D721Med (cell line): ENCODE measurements at places on chromosomes 13 and 19.

DNA sequence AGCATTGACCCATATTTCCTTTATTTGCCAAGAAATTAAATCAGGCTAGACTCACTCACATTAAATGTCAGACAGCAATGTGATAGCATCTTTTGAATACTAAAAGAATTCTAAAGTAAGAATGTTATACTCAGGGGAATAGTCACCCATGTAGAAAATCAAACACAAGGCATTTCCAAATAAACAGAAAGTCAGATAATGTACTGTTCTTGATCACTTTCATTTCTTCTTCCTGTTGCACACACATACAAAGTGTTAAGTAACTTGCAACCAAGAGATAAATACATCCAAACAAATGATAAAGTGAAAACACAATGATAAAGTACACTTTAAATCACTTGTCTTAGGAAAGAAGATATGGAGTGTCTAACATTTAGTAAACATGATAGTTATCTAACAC, 1366.6 kb upstream of the MIR17HG start:
- no peak for DNase-seq

- no peak for DNase-seq
These were observed 154.3 kb downstream of the FGF9 start for GRCh38 chr13:21825186-21825585.

DNA sequence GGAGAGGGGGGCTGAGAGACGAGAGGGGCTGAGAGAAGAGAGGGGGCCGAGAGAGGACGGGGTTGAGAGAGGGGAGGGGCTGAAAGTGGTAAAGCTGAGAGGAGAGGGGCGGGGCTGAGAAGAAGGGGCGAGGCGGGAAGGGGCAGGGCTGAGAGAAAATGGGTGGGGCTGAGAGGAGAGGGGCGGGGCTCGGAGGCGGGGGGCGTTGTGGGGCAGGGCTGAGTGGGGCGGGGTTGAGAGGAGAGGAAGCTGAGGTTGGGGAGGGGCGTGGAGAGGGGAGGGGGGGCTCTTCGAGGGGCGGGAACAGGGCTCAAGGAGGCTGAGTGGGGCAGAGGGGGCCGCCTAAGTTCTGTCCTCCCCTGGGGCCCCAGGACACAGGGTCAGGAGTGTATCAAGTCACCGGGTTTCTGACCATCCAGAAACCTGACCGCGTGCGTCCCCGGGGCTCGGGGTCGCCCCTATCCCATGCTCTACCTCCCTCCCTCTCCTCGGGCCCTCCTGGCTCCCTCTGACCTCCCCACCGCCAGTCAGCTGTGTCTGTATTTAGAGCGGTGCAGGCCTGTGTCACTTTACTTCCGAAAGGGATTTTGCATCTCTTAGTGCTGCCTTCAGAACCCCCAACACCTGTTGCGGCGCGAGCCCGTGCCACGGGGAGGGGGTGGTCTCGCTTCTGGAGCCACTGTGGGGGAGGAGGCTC, 38.6 kb upstream of the SEMA6B start:
- peak; percentile 77 for DNase-seq

DNA sequence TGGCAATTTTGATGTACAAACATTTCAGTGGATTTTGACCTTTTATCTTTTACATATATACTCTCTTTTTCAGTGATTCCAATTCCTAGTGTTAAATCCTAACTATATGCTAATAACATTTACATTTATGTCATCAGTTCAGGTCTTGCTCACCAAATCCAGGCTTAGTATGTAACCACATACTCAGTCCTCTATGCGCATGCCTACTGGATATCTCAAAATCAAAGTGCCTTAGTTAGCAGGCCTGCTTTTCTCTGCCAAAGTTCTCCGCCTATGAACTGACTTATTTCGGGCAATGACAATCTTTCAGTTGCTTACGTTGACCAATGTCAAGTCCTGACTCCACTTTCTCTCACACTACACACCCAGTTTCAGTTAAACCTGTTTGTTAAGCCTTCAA, 478.5 kb upstream of the SLITRK1 start:
- no peak for DNase-seq

- DNase-seq = no peak
These were observed 10.2 kb upstream of the ANKRD10 start for GRCh38 chr13:110925023-110925612.

DNA sequence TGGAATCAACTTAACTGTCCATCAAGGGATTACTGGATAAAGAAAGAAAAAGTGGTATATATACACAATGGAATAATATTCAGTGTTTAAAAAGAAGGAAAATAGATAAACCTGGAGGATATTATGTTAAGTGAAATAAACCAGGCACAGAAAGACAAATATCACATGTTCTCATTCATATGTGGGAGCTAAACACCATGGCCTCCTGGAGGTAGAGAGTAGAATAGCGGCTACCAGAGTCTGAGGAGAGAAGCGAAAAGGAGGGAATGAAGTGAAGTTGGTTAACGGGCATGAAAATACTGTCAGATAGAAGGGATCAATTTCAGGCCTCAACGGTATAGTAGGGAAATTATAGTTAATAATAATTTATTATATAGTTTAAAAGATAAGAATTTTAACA, 147.5 kb upstream of the OBI1 start:
- no peak for DNase-seq

DNA sequence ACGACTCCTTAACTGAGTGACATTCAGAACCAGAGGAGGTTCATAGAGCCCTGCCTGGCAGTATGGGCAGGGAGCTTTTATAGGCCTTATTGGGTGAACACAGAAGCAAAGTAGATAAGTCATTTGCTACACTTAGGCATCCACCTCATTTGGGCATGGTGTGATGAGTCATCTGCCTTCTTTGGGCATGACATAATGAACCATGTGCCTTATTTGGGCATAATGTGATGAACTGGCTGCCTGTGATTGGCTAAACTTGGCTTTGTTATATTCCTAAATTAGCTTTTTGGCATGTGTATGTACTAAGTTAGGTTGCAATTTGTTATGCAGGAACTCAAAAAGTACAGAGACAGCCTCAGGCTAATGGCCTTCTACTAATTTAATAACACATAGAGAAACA, 2210.2 kb upstream of the PCDH20 start:
- no peak for DNase-seq

DNA sequence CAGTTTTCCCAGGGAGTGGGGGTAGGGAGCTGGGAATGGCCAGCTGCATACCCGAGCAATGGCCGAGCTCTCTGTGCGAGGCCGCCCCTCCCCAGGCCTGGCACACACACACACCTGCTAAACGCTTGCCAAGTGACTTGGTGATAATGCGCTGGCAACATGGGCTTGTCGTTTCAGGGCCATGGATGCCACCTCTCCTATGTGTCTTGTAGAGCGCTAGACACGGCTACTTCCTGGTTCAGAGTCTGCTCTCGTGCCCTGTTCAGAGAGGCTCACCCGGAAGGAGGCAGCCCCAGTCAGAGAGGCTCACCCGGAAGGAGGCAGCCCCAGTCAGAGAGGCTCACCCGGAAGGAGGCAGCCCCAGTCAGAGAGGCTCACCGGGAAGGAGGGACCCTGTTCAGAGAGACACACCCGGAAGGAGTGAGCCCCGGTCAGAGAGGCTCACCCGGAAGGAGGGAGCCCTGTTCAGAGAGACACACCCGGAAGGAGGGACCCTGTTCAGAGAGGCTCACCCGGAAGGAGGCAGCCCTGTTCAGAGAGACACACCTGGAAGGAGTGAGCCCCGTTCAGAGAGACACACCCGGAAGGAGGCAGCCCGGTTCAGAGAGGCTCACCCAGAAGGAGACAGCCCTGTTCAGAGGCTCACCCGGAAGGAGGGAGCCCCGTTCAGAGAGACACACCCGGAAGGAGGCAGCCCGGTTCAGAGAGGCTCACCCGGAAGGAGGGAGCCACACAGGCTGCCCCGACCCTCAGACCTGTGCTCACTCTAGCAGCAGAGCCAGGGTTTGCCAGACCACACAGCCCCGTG, 4.2 kb downstream of the ADPRHL1 start:
- no peak for DNase-seq

GRCh38 chr13:20873348-20873747, 29.2 kb downstream of the XPO4 start:
- no peak for DNase-seq

- no peak for DNase-seq
These were observed 5.3 kb downstream of the DYRK1B start for GRCh38 chr19:39828654-39829032.

- DNase-seq = no peak
These were observed 56.6 kb downstream of the GPC6 start for GRCh38 chr13:93283255-93283654.

DNA sequence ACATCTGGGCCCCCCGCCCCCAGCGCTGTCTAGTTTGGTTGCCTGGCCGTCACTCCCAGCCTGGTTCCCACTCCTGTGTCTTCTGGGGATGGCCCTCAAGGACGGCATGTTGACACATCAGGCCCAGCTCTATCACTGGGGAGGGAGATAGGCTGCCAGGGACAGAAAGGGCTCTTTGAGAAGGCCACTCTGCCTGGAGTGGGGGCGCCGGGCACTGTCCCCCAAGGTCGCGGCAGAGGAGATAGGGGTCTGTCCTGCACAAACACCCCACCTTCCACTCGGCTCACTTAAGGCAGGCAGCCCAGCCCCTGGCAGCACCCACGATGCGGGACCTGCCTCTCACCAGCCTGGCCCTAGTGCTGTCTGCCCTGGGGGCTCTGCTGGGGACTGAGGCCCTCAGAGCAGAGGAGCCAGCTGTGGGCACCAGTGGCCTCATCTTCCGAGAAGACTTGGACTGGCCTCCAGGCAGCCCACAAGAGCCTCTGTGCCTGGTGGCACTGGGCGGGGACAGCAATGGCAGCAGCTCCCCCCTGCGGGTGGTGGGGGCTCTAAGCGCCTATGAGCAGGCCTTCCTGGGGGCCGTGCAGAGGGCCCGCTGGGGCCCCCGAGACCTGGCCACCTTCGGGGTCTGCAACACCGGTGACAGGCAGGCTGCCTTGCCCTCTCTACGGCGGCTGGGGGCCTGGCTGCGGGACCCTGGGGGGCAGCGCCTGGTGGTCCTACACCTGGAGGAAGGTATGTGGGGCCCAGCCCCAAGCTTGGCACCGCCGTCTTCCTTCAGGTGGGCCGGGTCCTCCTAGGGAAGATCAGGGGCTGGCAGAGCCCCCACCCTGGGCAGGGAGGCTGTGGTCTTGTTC, at the start of gene AMH:
AMH (plus strand) TSS at position 314 of the 857 bp plus-strand sequence; CDS start at position 324, 10 bp downstream.
- DNase-seq = no peak

DNA sequence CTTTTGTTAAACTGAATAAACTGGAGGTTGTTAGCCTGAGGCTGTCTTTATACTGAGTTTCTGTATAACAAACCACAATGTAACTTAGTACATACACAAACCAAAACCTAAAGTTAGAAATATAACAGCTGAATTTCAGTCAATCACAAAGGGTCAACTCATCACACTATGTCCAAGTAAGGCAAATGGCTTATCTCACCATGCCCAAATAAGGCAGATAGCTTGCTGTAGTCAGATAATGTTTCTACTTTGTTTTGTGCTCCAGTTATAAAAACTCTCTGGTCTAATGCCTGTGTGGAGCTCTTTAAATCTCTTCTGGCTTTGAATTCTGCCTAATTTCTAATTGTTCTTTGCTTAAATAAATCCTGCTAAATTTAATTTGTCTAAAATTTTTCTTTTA, 1323.4 kb upstream of the ATXN8OS start:
- DNase-seq = no peak

GRCh38 chr19:17796013-17796837, 1.3 kb downstream of the B3GNT3 start:
- DNase-seq = no peak

DNA sequence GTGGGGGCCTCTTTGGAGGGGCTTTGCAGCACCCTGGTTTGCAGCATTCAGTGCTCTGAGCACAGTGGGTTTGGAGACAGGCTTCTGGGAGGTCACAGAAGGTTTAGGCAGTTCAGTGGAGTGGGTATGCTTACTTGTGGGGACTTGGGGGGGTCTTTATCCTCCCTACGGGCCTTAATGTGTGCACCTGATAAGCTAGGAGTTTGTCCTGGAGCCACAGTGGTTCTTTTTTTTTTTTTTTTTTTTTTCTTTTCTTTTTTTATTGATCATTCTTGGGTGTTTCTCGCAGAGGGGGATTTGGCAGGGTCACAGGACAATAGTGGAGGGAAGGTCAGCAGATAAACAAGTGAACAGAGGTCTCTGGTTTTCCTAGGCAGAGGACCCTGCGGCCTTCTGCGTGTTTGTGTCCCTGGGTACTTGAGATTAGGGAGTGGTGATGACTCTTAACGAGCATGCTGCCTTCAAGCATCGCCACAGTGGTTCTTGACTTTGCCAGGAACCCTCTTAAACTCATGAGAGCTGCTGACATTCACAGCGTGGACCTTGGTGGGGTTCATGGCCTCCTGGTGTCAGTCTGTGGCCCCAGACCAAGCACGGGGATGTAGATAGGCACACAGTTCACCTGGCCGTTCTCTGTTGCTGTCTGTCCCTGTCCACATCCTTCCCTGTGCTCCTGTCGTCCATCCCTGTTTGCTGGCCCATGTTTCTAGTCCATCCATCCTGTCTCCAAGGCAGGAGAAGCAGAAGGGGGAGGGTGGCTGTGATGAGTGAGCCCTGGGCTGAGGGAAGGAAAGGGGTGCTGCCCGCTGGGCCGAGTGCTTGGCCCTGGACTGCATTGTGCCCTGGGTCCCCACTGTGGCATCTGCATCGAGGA, 2.7 kb downstream of the EGLN2 start:
- no peak for DNase-seq

GRCh38 chr19:47848823-47849473, 10.1 kb upstream of the TPRX2 start:
- DNase-seq = no peak

GRCh38 chr13:68810660-68811059, 1297.0 kb upstream of the ATXN8OS start:
- no peak for DNase-seq

DNA sequence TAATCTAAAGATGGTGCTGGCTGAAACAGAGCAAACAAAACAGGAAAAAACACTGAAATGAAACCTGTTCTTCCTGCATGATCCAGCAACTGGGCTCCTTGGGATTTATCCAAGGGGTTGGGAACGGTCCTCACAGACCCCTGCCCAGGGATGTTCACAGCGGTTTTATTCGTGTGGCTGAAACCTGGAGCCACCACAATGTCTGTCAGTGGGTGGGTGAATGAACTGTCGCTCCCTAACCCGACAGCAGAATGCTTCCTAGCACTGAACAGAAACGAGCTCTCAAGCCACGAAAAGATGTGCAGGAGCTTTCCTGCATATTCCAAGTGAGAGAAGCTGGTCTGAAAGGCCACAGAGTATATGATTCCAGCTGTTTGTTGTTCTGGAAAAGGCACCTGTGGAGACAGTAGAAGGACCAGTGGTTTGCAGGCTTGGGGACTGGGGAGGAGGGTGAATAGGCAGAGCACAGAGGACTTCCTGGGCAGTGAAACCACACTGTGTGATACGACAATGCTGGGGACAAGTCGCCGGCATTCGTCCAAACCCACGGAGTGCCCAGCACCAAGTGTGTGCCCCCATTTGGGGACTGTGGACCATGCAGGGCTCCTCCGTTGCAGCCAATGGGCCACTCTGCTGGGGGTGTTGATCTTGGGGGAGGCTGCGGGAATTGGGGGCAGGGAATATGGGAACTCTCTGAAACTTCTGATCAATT, 73.9 kb downstream of the TEX29 start:
- DNase-seq = no peak

- no peak for DNase-seq
These were observed 3.4 kb upstream of the SIGLEC9 start for GRCh38 chr19:51121257-51121656.
